ENCODE measurements at places on chromosomes 12 and 14. TPM values are rescaled to one million over a fixed set of nuclear protein-coding genes. Genes with fewer than 3 reads are reported as not detected.

GRCh38 chr12:42957561-42958290, 368.2 kb upstream of the PRICKLE1 start:
- DNase-seq, result no peak
- H3K4me1 ChIP-seq, result peaks cover 51% of the 10 kb centered on the region
- no peaks in the 10 kb centered on the region for H3K27me3 ChIP-seq
- no peak overlapping the region for H3K4me3 ChIP-seq

DNA sequence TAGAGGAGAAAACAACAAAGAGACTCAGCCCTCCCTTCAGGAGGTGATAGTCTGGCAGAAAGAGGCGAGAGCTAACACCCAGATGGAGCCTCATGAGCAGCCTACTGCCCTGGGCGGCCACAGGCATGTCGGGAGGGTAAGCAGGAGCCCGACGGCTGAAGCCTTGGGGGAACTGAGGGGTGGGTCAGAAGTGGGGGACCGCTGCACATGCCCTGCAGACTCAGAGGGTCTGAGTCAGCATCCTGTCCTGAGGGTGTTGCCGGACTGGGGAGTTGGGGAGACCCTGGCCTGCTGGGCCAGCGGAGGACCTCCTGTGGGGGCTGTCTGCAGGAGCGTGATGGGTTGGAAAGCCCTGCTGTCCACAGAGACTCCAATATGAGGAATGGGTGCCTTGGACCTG, 15.9 kb upstream of the INF2 start:
- peaks cover 12% of the 10 kb centered on the region for H3K4me1 ChIP-seq
- H3K4me3 ChIP-seq, result no peak overlapping the region
- DNase-seq, result no peak

DNA sequence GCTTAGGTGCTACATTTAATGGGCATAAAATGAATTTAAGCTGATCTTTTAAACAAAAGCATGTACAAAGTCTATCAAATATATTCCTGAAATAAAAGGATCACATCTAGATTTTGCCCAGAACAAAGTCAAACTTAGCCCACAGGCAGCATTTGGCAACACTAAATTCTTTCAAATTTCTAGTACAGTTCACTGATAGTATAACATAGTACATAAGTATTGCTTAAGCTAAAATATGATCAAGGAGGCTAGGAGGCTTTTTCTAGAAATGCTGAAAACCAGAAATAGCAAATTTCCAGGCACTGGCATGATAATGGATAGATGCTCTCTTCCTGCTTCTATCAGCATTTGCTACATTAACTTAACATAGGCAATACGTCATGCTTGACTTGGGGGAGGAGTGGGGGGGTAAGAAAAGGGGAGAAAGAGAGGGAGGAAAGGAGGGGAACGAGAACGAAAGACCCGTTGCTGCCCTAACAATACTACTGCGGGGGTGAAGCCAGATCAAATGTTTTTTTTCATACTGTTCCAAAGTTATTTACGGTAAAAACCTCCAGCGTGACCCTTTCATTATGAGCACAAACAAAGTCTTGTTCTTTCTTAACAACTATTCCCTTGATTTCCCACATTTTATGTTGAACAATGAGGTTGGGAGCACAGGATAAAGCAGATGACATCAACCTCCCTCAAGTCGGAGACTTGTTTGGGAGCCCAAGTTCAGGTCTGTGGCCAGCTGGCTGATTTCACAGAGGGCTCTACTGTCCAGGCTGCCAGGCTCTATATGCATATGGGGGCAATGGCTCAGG, 10.6 kb downstream of the TMED10 start:
- H3K4me1 ChIP-seq, result peaks cover 3% of the 10 kb centered on the region
- H3K36me3 ChIP-seq, result no peaks in the 10 kb centered on the region
- H3K27me3 ChIP-seq, result no peaks in the 10 kb centered on the region

GRCh38 chr14:52922656-52923055, 28.2 kb downstream of the FERMT2 start:
- no peaks in the 10 kb centered on the region for H3K27me3 ChIP-seq
- H3K36me3 ChIP-seq, result peaks cover 1% of the 10 kb centered on the region
- no peak overlapping the region for H3K4me3 ChIP-seq
- peak; percentile 37 for DNase-seq
- H3K4me1 ChIP-seq, result peaks cover 46% of the 10 kb centered on the region

GRCh38 chr14:54579621-54580020, 12.7 kb downstream of the SAMD4A start:
- H3K4me1 ChIP-seq, result peaks cover 18% of the 10 kb centered on the region
- H3K4me3 ChIP-seq, result no peak overlapping the region
- no peaks in the 10 kb centered on the region for H3K27me3 ChIP-seq
- no peak overlapping the region for H3K27ac ChIP-seq
- peak; percentile 50 for DNase-seq
- peaks cover 10% of the 10 kb centered on the region for H3K36me3 ChIP-seq

DNA sequence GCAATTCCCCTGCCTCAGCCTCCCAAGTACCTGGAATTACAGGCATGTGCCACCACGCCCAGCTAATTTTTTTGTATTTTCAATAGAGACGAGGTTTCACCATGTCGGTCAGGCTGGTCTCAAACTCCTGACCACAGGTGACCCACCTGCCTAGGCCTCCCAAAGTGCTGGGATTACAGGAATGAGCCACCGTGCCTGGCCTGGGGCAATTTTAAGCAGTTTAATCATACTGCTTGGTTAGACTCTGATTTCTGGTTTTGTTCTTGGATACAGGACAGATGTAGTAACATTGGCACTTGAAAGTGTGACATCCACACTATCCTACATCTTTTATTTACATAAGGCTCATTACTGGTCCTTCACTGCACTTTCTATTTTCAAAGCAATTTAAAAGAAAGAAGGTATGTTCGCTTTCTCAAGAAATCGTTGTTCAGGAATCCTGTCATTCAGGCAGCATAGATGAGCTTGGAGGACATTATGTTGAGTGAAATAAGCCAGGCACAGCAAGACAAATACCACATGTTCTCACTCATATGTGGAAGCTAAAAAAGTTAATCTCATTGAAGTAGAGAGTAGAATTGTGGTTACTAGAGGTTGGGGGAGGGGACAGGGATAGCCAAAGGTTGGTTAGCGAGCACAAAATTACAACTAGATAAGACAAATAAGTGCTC, 4.0 kb upstream of the NUAK1 start:
- no peak for DNase-seq
- no peaks in the 10 kb centered on the region for H3K27me3 ChIP-seq
- H3K4me1 ChIP-seq, result peaks cover 30% of the 10 kb centered on the region
- H3K36me3 ChIP-seq, result no peaks in the 10 kb centered on the region
- H3K27ac ChIP-seq, result no peak overlapping the region

- no peaks in the 10 kb centered on the region for H3K27me3 ChIP-seq
- no peaks in the 10 kb centered on the region for H3K36me3 ChIP-seq
- DNase-seq, result no peak
- H3K27ac ChIP-seq, result no peak overlapping the region
Observed at GRCh38 chr12:27604431-27604830, 80.4 kb downstream of the PPFIBP1 start.

- H3K36me3 ChIP-seq, result no peaks in the 10 kb centered on the region
- H3K4me3 ChIP-seq, result no peak overlapping the region
- H3K27me3 ChIP-seq, result no peaks in the 10 kb centered on the region
- H3K4me1 ChIP-seq, result no peaks in the 10 kb centered on the region
- H3K27ac ChIP-seq, result no peak overlapping the region
Observed at GRCh38 chr14:27890259-27890658, 876.3 kb upstream of the FOXG1 start.

GRCh38 chr14:85943192-85943591, 413.2 kb downstream of the FLRT2 start:
- DNase-seq, result no peak
- H3K36me3 ChIP-seq, result no peaks in the 10 kb centered on the region
- H3K4me3 ChIP-seq, result no peak overlapping the region
- H3K27ac ChIP-seq, result no peak overlapping the region

The KCNJ8 gene
- total RNA-seq, result not detected

The HCFC2 gene
- total RNA-seq, result 15.6 TPM

The KRT78 gene
- total RNA-seq, result not detected

The PRMT5 gene
- 73.1 TPM for total RNA-seq

Data from endothelial cell of umbilical vein (primary cell).